ENCODE measurements at places on chromosomes 2 and 18. TPM values are rescaled to one million over a fixed set of nuclear protein-coding genes. Genes with fewer than 3 reads are reported as not detected.

The COL4A3 gene
- total RNA-seq: 7.6 TPM

DNA sequence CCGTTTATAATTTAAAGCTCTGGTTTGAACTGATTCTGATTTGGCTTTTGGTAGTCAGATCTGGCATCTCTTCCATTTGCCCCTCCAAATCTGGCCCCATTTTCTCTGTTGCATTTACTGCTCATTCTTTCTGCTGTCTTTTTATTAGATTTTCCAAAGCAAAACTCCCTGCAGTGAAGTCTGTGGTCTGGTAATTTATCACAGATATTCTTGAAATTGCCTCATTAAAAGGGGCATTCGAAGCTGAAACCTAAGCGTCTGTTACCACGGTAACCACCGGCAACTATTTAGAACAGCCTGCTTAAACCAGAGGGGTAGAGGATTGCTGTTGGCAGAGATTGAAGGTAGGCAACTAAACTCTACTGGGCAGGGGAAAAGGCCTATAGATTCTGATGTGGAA is 111.5 kb upstream of the UPP2 start:
- no peak for DNase-seq

DNA sequence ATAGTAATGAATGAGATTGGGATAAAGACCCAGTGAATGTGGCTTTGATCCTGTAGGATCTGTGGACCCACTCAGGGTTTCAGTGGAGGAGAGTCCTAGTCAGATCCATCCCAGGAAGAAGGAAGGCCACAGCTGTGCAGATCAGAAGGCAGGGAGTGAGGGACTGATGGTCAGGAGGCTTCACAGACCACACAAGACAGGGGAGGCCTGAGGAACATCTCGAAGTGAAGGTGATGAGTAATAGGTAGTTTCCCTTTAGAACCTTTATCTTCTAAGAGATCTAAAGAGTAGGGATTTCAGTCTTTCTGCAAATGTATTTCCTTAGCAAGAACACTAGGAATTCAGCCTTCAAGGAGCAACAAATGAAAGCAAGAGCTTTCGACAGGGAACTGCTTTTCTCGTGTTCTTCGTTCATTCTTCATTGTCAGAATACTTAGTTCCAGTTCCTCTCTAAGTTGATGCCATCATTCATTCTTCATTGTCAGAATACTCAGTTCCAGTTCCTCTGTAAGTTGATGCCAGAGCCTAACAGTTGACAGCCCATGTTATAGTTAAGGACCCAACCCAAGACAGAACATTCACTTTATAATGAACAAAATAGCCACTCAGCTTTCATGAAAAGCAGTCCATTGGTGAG is 150.2 kb upstream of the EPAS1 start:
- no peak for DNase-seq

DNA sequence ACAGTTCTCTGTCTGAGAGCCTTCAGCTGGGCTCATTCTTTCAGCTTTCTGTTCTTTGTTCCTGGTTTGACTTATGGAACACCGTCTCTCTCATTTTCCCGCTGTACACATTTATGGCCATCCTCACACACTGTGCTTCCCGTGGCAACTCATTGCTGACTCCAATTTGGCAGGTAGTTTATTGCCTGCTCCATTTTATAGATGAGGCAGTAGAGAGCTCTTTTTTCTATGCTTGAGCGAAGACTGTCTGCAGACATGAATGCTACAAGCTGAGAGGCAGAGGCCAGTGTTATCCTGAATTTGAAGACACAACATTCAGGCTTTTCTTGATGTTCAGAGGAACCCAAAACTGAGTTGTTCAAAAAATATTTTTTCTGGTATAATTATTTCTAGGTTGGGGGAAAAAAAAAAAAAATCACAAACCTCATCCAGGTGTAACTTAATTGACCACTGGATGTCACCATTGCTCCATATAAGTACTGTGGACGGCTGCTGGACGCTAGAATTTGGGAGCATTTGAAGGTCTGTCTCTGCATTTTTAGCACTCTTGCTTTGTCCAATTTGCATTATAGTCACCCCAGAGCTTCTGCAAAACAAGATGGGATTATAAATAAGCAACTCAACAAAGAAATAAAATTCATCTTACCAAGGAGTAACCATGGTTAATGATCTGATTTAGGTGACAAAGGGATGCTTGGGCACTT is 83.5 kb downstream of the HRH4 start:
- DNase-seq: no peak

The RTP5 gene
- not detected for total RNA-seq

DNA sequence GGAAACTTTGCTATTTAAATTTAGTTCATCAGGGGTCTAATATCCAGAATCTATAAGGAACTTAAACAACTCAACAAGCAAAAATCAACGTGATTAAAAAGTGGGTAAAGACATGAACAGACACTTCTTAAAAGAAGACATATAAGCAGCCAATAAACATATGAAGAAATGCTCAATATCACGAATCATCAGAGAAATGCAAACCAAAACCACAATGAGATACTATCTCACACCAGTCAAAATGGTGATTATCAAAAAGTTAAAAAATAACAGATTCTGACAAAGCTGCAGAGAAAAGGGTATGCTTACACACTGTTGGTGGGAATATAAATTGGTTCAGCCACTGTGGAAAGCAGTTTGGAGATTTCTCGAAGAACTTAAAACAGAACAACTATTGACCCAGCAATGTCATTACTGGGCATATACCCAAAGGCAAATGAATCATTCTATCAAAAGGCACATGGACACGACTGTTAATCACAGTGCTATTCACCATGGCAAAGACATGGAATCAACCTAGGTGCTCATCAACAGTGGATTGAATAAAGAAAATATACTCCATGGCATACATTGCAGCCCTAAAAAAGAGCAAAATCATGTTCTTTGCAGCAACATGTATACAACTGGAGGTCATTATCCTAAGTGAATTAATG is 189.9 kb downstream of the SLC4A10 start:
- no peak for DNase-seq

The UXS1 gene
- total RNA-seq: 35.4 TPM

DNA sequence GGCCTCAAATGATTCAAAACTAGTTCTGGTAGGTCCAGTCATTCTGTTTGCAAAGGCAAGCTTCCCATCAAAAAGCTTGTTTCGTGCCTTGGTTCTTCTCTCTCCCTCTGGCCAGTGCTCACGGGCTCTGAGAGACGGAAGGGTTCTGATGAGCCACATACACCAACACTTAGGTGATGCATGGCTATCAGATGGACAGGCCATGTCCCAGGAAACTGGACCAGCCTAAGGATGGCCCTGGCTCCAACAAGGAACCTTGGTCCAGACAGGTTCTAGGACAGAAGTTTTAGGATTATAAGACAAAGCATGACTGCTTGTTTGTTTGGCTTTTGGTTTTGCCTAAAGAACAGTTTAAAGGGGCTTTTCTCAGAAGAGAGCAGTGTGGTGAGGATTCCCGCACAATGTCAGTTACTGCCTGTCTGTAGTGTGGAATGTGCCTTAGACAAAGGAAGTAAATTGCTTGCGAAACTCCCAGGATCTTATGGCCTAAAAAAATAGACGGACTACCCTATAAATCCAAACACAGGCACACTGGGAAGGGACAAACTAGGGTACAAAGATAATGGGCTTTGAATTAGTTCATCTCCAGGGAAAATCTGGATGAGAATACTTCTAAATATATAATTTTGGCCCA is 10.3 kb downstream of the CYP1B1 start:
- no peak for DNase-seq

DNA sequence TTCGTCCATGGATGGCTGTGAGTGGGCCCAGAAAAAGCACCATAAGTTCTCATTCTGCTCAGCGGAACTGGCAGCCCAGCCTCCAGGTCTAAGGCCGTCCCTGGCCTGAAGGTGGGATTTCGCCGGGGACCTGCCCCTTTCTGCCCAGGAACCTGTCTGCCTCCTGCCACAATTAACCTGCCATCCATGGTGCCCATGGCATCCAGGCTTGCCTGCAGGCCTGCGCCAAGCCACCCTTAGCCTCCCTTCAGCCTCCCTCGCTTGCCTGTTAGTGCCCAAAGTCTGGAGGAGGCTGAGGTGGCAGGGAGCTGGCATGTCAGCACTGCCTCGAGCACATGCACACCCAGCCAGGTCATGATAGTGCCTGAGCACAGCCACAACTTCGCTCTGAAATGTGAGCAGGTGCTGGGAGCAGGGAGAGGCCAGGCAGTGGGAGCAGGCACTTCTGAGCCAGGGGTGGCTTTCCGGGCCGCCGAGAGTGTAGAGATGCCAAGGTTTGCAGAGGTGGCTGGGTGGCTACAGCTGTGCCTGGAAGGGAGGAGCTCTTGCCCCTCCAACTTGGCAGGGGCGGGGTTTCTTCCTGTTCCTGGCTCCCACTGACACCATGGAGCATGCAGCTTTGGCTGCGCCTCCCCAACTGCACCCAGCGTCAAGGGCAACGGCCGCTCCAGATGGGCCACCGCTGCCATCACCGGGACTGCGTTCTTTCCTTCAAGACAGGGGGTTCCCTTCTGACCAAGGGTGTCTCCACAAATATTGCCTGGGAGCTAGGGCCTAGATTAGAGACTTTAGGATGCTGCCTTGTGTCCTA is 648.9 kb upstream of the VRK2 start:
- no peak for DNase-seq

DNA sequence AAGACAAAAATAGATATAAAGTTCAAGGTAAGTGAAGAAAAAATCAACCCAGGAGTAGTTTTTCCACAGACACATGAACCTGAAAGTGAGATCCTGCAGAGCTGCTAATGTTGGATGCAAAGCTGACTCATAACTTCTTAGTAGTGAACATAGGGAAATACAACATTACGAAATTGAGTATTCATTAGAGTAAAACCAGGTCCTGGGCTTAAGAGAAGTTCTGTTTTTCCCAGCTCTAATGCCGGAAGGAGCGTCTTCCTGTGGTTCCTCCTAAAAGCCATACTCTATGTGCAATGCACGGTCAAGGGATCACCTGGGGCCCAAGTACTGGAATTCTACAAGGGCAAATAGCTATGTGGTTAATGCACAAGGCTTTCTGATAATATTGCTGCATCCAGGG is 141.7 kb downstream of the RBMS1 start:
- no peak for DNase-seq

The PAX3 gene
- 0.25 TPM for total RNA-seq

DNA sequence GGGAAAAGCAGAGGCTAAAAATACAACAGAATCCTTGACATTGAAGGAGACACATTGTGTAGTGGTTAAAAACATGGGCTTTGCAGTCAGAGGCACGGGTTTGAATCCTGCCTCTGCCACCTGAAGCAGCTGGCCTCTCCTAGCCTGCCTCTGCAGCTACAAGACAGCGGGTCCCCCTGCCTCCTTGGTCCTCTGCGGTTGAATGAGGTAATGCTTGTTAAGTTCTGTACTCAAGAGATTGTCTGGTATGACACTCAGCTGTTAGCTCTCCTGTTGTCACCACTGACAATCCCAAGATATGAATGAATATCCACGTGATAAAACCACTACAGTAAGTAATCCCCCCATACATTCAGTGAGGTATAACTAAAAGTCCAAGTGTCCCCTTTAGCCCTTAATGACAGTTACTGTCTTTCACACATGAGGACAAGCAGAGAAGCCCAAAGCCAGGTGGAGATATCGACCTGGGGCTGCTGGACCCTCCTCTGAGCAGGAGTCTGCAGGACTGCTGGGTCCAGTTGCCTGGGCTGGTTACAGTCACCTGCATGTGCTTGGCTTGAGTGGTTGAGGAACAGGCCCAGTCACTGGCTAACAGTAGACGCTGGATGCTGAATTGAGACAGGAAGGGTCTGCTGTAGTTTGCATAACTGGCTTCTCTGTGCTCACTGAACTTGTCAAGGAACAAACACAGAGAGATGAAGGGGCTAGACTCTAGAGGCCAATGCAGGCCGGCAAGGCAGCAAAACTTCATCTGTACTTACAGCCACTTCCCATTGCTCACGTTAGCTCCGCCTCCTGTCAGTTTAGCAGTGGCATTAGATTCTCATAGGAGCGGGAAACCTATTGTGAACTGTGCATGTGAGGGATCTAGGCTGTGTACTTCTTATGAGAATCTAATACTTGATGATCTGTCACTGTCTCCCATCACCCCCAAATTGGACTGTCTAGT is 85.5 kb downstream of the TGFA start:
- DNase-seq: no peak

GRCh38 chr2:102193074-102193473 is 6.3 kb downstream of the IL1RL2 start:
- DNase-seq: no peak

DNA sequence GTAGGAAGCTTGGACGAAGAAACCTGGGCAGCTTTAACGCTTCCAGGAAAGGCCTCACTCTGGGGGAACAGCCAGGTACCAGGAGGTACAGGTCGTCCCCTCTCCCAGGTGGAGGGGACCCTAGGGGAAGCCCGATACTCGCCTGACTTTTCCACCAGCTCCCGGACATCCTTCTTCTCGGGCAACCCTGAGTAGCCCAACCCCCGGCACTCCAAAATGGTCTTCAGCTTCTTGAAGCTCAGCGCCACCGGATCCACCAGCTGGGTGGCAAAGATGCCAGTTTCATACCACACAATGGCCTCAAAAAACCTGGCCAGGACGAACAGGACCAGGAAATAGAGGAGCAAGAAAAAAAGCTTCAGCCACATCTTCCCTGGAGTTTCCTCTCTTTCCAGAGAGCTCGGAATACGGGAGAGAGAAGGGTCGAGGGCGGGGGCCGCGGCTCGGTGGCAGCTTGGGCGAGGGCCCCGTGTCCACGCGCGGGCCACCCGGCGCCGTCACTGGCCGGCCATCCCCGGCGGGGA is 1.1 kb downstream of the RNF103 start:
- DNase-seq: peak; percentile 57

The UPP2 gene
- not detected for total RNA-seq

DNA sequence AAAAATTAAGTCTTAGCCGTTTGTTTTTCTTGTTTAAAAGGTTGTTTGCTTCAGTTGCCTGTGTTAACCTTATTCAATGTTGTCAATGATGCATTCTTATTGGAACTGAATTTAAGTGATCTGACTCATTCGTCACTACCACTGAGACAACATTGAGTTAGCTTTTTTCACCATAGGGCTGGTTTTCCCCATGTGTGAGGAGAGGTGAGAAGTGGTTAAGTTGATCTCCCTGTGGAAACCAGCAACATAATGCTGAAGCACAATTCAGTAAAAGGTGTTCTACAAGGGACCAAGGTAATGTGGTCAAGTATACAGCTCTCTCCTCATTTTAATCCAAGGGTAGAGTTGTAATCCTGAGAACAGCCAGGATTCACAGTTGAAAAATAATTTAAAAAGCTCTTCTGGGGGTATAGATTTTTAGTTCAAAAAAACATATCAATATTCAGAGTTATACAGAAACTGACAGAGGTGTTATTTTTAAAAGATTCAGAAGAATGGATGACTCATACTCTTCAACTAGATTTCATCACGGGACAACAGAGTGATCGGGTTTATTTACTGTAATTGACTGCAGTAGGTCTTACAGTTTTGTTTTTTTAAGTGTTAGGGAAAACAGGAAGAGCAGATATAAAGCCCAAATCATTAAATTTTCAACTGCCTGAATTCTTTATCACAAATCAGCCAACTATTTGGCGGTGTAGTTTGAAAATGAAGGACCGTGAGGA is 12.6 kb downstream of the NOP58 start:
- no peak for DNase-seq

The COL3A1 gene
- 242 TPM for total RNA-seq

All from right cardiac atrium (tissue), 5 donors.